ENCODE measurements at places on chromosomes 5 and 9.

- DNase-seq = no peak
Observed at GRCh38 chr9:83383034-83383433, 155.2 kb downstream of the FRMD3 start.

DNA sequence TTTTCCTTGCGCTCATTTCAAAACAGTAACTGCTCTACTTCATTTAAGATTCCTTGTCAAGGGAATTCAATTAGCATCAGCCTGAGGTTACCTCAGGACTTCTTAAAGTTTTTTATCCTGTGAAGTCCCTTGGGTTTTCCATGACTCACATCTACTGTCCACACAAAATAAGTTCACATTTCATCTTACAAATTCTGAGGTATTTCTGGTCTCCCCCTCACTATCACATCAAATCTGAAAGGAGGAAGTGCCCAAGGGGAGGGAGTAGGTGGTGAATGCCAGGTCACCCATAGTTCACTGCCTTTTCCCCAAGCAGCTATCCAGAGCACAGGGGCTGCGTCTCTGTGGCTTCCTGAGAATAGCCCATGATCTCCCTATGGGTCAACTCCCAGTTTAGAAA, 227.1 kb upstream of the NREP start:
- DNase-seq = no peak

DNA sequence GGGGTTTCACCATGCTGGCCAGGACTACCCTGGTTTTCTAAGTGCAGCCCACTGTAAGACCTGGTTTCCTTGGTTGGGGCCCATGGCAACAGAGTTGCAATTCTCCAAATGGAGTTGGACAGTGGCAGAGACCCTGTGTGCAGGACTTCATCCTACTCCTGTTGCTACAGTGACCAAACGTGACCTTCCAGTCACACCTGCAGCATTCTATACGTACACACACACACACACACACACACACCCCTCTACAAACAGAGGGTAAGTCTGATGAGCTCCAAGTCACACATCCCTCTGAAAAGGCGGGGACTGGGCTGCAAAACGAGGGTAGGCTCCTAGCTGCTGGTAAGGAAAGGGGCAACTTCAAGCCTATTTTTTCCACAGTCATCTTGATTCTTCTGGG, 23.6 kb downstream of the LHFPL2 start:
- DNase-seq = no peak

GRCh38 chr9:25472085-25472607, 206.1 kb downstream of the TUSC1 start:
- DNase-seq = no peak
